ENCODE measurements at places on chromosomes 2 and 18. TPM values are rescaled to one million over a fixed set of nuclear protein-coding genes. Genes with fewer than 3 reads are reported as not detected.

GRCh38 chr2:236177967-236178889, 10.0 kb upstream of the GBX2 start:
- DNase-seq: peak; percentile 62

DNA sequence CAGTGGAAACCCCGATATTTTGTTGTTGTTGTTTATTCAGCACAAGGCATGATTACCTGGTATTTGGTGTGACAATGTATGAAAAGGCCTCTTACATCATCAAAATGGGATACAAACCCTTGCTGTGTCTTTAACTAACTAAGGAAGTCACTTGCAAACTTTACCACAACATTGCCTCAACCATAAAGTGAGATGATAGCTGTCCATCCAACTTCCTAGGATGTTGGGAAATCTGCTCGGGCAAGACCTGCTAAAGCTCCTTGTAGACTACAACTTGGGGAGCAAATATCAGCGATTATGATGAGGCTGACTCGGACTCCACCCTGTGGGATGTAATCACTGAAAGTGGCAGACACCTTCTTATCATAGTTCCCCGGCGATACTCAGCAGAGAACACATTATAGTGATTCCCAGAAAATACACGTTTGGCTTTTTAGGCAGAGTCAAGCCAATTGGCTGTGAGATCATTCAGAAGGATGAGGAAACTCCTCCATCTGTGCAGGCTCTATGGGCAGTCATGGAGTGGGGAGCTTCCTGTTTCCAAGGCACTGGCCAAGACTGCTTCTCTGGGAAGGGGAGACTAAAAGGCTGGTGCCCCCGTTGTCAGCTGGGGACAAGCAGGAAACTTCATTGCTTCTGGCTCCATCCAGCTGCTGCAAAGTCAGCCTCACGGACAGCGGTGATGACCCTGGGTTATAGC, 289.0 kb downstream of the RNF144A start:
- no peak for DNase-seq

- DNase-seq: no peak
Measured at GRCh38 chr2:102932501-102932900, 170.7 kb downstream of the TMEM182 start.

GRCh38 chr18:52228166-52228565, 111.8 kb upstream of the DCC start:
- no peak for DNase-seq

- DNase-seq: no peak
Measured at GRCh38 chr18:3306391-3306790, 44.5 kb downstream of the MYL12B start.

The SP140 gene
- 0.99 TPM for total RNA-seq

The SGPP2 gene
- 5.4 TPM for total RNA-seq
